Activated CD8-positive, alpha-beta memory T cell treated with anti-CD3 and anti-CD28 coated beads for 4 hours (primary cell): ENCODE measurements at places on chromosomes 11 and 22.
A peak's percentile ranks its signal among the peaks of the same experiment; 100 is the strongest.

DNA sequence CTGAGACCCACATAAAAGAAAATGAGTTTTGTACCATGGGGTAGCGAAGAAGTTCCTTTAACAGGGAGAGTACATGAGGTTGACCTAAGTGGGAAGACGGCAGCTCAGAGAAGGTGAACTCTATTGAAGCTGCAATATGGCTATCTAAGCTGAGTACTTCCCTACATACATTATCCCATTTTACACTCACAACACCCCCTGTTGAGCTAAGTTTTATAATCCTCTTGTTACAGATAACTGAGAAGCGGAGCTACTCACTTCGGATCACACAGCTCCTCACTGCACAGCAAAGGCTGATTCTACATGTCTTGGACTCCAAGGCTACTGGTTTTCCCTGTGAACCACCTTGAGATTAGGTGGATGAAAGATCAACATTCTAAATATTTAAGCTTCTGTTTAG, 8.2 kb upstream of the PIWIL4 start:
- no peak for DNase-seq

- no peak for DNase-seq
Observed at GRCh38 chr11:11075515-11076171, 217.8 kb upstream of the ZBED5 start.

- DNase-seq = no peak
Observed at GRCh38 chr22:31377612-31378011, 21.8 kb upstream of the DRG1 start.

- no peak for DNase-seq
Observed at GRCh38 chr11:9176550-9176949, 85.2 kb upstream of the SCUBE2 start.

DNA sequence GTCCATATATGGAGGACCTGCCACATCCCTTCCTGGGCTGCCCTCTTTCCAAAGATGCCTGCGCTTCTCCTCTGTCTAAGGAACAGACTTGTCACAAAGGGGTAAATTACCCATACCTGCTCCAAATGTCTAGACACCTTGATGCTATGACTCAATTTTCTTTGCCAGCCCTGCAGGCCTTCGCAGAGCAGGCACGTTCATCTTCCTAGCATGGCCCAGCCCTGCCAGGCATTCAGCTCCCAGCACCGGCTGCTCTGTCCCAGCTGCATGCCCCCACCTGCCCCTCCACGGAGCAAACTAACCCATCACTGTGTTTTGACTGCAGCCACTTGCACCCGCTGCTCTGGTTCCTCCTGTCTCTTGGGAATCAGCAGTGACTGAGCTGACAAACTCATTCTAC, 526.1 kb downstream of the MIAT start:
- no peak for DNase-seq

DNA sequence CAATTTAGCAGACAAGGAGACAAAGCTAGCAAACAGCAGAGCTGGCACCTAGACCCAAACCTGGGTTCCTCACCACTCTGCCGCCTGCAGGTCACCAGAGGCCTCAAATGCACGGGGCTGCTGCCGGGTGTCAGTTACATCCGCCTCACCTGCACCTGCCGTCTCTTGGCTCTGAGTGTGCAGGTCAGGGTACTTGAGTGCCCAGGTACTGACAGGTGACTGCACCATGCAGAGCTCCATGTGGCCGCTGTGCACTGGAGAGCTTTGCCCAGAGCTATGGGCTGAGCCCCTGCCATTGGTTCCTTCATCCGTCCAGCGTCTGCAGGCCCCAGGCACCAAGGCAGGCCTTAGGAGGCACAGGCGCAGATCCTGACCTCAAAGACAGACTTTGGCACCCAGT, 35.0 kb downstream of the PDGFB start:
- DNase-seq = no peak

DNA sequence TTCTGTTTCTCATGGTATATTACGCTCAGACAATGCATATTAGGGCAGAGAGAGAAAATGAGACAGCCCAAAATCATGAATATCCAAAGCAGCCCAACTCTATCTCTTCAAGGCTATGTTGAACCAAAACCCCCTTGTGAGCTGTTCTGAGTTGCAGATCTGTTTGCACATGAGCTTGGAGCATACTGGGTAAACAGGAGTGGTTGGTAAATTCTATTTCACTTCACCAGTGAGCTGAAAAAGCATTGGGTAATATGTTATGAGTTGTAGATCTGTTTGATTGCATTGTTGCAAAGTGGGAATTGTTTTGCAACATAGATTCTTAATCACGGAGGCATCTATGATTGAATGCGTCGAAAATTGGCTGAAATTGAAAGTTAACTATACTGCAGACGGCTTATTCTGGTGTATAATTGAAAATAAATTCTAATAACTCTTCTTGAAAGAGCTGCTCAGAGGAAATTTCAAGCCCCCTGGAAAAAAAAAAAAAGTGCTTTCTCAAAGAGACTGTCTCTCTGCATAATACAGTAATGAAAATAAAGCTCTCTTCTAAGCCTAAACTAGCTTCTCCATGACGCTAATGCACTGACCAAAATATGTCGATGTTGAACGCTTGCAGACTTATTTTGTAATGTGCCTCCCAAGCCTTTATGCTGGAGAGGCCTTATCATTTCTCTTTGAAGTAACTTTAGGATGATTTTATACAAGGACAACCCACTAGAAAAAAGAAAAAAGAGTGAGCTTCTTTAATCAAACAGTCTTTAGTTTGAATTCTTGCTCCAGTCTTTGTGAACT, 263.7 kb downstream of the NTM start:
- DNase-seq = no peak

- no peak for DNase-seq
Observed at GRCh38 chr11:34866375-34866774, 49.8 kb downstream of the APIP start.

GRCh38 chr22:29956680-29957079, 73.7 kb downstream of the MTMR3 start:
- no peak for DNase-seq

DNA sequence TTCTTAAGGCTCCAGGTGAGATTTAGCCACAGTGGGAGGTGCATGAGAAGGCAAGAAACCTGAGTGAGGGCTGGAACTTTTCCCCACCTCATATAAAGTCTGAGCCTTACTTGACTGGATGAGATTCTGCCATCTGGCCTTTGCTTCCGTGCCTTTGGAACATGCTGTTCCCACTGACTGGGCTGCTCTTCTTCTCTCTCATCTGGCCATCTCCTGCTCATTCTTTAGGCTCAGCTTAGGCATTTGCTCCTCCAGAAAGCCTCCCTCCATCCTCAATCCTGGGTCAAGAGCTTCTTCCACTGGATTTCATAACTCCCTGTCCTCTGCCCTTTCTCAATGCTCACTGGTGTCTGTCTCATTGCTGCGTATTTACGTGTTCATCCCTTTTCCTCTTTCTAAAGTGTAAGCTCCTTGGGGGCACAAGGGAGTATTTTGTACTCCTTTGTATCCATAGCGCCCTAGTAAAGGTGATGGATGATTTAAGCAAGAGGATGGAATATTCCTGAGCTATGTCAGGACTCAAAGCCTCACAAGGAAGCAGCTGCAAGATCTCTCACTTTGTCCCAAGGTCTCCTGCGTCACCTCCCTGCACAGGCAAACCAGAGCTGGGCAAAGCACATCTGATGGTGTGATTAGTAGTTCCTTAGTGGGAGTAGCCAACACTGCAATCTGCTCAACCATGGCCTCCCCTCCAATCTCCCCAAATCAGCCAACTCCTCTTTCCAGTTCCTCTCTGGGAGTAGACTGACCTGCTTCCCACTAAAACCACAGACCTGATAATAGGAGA, 15.3 kb downstream of the HSPA8 start:
- no peak for DNase-seq

DNA sequence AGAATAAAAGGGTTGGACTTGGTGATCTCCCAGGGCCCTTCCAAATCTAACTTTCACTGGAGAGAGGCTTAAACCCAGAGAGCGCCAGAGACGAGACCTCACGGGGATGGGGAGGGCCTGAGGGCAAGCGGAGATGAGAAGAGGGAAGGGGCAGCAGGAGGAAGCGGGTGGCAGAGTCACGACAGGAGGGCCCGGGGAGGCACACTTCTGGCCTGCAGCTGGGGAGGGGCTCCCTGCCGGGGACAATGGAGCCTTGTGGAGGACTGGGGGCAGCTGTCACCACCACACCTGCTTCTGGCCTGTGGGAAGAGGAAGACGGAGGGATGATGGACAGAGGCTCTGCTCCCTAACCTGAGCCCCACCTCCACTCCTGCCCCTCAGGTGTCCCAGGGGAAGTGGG, 40.2 kb downstream of the PDE2A start:
- DNase-seq = no peak

DNA sequence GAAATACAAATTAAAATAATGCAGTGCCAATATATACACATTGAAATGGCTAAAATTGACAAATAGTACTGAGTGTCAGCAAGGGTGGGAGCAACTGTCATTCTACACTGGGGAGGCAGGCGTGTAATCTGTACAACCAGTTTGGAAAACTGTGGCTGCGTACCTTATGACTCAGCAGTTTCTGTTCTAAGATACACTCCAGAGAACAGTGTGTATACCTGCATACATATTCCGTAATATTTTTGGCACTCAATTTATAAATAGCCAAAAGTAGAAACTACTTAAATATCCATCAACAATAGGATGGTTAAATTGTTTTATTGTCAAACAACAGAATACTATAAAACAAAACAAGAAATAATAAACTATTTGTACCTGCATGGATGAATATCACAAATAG, 57.6 kb downstream of the RNF169 start:
- DNase-seq = no peak

GRCh38 chr22:39942439-39943230, 17.6 kb upstream of the TMA7B start:
- no peak for DNase-seq

DNA sequence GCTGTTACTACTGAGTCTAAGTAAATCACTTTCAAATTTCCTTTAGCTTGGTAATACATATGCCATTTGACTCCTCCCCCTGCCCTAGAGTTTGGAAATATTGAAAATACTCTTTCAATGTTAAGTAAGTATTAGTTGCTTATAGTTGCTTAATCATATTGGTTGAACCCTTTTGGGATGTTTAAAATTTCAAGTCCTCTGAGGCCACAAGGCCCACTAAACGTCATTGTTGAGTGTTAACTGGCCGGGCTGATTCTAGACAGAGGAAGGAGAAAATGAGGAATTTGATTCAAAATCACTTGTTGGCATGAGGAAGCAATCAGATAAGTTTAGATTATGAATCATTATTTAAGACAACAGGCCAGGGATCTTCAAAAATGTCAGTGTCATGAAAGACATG, 8.5 kb downstream of the NAV2 start:
- DNase-seq = no peak

- peak; percentile 56 for DNase-seq
Observed at GRCh38 chr11:12331239-12331874, 46.0 kb upstream of the PARVA start.

DNA sequence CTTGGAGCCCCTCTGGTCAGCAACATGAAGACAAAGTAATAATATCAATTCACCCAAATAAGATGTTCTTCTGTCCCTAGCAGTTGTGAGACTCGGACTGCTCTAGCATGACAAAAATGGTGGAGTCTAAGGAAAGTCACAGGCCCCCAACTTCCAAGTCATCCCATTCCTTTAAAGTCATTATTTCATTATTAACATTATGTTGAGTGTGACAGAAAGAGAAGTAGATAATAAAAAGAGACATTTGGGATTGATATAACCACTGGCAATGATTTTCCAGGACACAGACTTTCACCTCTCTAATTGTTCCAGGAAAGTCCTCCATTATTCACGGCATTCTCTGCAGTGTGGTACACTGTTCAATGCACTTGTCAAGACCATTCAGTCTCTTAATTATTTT, 1533.0 kb upstream of the TENM4 start:
- no peak for DNase-seq

- no peak for DNase-seq
Observed at GRCh38 chr11:75078233-75078632, 18.4 kb downstream of the OR2AT4 start.

DNA sequence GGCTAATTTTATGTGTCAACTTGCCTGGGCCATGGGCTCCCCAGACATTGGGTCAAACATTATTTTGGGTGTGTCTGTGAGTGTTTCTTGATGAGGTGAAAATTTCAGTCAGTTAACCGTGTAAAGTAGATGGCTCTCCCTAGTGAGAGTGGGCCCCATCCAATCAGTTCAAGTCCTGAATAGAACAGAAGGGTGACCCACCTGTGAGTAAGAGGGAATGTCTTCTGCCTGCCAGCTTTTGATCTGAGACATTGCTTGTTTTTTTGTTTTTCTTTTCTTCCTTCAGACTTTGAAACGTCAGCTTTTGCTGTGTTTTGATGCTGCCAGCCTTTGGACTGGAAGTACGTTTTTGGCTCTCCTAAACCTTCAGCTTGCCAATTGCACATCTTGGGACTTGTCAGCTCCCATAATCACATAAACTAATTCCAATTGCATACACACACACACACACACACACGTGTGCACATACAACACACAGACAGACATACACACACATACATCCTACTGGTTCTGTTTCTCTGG, 300.1 kb downstream of the CNTN5 start:
- DNase-seq = no peak

DNA sequence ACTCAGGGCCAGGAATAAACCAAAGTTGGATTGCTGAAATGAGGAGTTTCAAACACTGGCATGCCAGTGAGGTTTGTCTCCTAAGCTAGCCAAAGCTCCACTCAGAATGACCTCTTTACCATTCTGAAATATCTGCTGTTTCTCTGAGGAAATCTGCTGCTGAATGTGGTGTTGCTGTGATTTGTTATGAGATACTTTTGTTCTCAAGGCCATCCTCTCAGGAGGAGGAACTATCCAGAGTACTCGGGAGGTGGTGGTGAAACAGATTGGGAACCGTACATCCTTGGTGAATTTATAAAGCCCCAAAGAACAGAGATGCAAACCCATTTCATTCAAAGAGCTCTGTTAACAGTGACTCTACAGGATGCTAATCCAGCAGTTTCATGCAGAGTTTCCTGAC, 50.5 kb downstream of the BDNF start:
- DNase-seq = no peak

- DNase-seq = no peak
Observed at GRCh38 chr11:66854729-66855211, 2.1 kb upstream of the LRFN4 start.

DNA sequence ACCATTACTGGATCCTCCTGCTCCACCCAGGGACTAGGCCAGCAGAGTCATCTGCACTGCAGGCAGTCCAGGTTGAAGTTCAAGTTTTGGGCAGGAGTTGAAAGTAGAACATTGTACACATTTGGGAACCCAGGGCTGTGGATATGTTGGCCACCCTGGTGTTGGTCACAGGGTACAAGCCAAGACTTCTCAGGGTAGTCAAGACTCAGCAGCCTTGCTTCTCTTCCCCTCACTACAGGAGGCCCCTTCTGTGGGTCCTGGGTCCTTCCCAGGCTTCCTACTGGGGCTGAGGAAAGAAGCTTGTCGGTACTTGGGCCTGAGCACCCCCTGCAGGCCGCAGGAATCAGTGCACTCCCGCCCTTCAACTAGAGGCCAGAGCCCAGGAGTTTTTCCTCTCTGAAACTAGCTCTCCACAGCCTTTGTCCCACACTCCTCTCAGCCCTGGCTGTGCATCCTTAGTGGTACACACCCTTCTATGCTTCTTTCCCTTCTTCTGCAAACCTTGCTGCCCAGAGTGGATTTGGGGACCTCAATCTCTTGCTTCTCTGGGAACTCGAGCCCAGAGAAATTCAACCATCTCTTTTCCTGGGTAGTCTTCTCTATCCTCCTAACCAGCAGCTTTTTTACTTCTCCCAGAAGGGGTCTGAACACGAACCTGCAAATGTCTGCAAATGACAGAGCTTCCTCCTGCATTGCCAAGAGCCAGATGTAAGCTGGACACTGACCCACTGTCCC, 2.6 kb upstream of the HPX start:
- peak; percentile 20 for DNase-seq

- DNase-seq = peak; percentile 7
Observed at GRCh38 chr22:37843741-37844089, 419 bp downstream of the ANKRD54 start.
